Occipital lobe (tissue), 3 donors: ENCODE measurements at places on chromosomes 16 and 17. TPM values are rescaled to one million over a fixed set of nuclear protein-coding genes. Genes with fewer than 3 reads are reported as not detected.

GRCh38 chr17:32283745-32284201, 18.1 kb downstream of the RHBDL3 start:
- DNase-seq = no peak

- DNase-seq = no peak
Measured at GRCh38 chr17:2521257-2521656, 9.6 kb upstream of the METTL16 start.

The PLK1 gene
- 1.1 TPM for total RNA-seq

DNA sequence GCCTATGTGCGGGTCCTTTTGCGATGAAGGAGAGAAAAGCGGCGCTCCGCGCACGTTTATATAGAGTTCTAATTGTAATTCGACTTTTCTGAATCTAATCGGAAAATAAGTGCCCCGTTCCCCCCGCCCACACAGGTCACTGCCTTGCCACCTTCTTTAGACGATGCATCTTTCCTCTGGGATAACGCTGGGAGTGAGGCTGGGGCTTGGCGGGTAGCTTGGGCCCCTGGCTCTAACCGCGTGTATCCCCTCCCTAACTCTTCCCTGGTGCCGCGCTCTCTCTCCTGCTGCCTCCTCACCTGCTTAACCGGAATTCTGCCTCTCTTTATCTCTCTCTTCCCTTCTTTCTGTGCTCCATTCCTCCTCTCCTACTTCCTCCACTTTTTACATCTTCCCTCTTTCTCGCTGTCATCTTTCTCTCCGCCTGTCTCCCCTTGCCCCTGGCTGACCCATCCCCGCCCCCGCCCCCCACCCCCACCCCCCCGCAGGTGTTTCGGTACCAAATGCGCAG, 2.6 kb downstream of the LHX1 start:
- no peak for DNase-seq

The TNFRSF17 gene
- total RNA-seq = not detected

DNA sequence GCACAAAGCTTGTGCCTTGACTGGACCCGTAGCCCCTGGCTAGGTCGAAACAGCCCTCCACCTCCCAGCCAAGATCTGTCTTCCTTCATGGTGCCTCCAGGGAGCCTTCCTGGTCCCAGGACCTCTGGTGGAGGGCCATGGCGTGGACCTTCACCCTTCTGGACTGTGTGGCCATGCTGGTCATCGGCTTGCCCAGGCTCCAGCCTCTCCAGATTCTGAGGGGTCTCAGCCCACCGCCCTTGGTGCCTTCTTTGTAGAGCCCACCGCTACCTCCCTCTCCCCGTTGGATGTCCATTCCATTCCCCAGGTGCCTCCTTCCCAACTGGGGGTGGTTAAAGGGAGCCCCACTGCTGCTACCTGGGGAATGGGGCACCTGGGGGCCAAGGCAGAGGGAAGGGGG, 3.5 kb downstream of the CTRL start:
- no peak for DNase-seq

- no peak for DNase-seq
Measured at GRCh38 chr16:3012246-3012645, 477 bp upstream of the CLDN9 start.

GRCh38 chr17:36935671-36936454, 1.4 kb upstream of the LHX1 start:
- no peak for DNase-seq

The LUC7L gene
- total RNA-seq = 76.4 TPM

- DNase-seq = no peak
Measured at GRCh38 chr17:65633988-65634387, 72.5 kb upstream of the AXIN2 start.

DNA sequence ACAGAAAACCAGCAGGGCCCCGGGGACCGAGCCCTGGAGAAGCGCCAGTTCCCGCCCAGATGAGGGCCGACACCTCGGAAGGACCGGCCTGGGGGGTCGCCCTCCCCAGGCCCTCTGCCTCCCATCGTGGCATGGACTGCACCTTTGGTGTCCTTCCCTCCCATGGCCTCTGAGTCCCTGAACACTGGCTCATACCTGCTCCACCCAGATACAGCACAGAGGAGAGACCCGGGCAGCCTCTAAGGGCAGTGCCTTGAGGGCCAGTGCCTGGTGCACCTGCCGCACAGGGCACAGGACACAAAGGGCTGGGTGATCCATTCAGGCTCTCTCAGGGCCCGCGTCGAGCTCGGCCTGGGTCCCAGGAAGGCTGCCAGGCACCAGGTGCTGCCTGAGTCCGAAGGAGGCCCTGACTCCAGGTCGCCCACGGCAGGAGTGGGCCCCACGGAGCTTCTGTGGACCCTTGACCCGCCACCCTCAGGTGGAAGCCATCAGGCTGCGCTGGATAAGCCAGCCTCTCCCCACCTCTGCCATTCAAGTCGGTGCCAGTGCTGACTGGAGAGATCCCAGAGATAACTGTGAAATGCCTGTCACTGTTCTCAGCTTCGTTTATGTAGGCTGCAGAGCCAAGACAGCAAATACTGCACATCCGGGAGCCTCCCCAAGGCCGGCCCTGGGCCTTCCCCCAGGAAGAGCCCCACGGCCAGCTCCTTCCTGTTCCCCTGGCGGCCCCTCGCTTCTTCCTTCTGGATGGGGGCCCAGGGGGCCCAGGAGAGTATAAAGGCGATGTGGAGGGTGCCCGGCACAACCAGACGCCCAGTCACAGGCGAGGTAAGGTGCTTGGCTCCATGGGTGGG, at the start of gene ZG16B:
Gene ZG16B, plus strand, starts transcription at position 803 of the 854 bp plus-strand sequence. CDS start 139 bp downstream, outside the sequence.
- no peak for DNase-seq

The TK2 gene
- 26.4 TPM for total RNA-seq

GRCh38 chr16:77955127-77955526, 67.2 kb upstream of the CLEC3A start:
- no peak for DNase-seq
